ENCODE measurements at places on chromosomes 7 and 10.

DNA sequence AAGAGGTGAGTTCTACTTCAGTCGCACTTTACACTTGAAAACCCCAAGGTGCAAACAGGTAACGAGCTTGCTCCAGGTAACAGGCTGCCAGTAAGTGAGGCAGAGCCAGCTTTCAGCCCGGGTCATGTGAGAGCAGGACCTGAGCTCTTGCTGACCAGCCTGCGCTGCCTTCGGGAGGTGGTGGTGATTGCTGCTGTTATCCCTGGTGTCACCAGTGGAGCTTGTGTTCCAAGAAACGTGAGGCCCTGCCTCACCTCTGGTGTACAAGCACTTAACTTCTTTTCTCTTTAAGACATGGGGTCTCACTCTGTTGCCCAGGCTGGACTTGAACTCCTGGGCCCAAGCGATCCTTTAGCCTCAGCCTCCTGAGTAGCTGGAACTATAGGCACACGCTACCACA, 265.0 kb downstream of the CELF2 start:
- DNase-seq, result no peak

DNA sequence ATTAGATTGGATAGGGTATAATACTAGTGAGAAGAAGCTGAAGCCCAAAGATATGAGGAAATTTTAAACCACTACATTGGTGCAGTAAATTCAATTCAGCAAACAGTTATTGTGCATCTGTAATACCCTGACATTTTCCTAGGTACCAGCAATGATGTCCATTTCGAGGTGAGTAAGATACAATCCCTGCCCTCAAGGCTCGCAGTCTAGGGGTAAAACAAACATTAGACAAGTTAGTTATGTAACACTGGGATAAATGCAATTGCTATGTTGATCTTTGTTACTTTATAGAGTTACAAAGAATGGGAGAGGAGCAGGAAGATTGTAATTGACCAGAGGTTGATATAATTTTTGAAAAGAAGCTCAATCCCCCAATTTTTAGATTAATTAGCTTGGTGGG, 168.1 kb downstream of the PRKG1 start:
- no peak for DNase-seq

GRCh38 chr7:66169616-66170015, 35.5 kb upstream of the TPST1 start:
- DNase-seq, result no peak

DNA sequence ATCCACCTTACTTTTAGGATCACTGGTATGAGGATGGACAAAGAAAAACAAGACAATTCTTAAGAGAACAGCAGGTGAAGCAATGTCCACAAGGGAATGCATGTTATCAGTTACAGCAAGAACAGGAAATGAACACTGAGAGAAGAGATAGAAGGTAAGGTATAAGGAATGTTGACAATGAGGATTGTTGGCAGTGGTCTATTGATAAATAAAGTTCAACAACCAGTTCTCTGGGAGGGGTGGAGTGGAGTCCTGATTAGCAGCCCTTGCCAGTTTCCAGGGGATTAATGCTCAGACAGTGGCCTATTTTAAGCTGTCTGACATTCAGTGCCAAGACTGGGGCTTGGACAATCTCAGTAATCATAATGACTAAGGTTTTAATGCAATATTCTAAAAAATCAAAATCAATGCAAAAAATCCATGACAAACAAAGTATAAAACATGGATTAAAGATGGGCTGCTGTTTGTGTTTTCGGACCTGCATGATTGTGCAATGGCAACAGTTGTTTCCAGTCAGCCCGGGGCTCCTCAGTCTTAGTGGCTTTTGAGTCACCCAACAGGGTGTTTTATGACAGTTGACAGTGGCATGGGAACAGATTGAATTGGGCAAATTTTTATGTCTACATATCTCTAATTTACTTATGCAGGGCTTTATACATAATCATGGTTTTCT, 13.8 kb upstream of the AKR1B1 start:
- no peak for DNase-seq

- DNase-seq, result no peak
These were observed 315.3 kb upstream of the HGF start for GRCh38 chr7:82085116-82085515.

- DNase-seq, result no peak
These were observed 4.4 kb upstream of the TECPR1 start for GRCh38 chr7:98256431-98256830.

GRCh38 chr7:18541181-18541870, 45.8 kb downstream of the HDAC9 start:
- no peak for DNase-seq

DNA sequence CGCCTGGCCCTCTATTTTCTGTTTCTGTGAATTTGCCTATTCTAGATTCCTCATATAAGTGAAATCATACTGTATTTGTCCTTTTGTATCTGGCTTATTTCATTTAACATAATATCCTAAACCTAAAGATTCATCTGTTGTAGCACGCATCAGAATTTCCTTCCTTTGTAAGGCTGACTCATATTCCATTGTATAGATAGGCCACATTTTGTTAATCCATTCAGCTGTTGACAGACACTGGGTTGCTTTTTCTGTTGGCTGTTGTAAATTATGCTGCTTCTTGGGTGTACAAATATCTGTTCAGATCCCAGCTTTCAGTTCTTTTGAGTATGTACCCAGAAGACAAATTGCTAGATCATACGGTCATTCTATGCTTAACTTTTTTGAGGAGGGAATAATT, 28.8 kb upstream of the CUL1 start:
- DNase-seq, result no peak

DNA sequence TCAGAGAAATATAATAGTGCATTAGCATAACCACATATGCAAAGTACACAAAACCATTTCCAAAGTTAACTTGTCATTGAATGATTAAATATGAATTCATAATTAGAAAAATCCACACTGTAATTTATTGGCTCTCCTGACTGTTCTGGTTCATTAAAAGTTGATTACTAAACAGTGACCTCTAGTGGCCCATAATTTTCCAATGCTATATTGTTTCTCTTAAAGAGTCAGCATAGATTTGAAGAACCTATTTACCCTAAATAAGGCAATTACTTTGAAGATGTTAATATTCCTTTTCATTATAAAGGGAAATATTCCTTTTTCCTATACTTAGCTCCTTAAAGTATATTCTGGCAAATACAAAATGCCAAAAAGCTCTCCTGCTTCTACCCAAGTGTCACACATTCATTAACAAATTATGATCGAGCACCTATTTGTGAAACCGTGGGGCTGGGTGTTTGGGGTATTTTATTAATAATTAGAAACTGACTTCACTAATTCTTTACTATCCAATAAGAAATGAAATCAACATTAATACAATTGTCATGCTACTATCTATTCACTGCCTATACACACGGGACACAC, 86.2 kb downstream of the HIBADH start:
- no peak for DNase-seq

GRCh38 chr10:60006062-60006461, 99.7 kb upstream of the CCDC6 start:
- DNase-seq, result no peak

DNA sequence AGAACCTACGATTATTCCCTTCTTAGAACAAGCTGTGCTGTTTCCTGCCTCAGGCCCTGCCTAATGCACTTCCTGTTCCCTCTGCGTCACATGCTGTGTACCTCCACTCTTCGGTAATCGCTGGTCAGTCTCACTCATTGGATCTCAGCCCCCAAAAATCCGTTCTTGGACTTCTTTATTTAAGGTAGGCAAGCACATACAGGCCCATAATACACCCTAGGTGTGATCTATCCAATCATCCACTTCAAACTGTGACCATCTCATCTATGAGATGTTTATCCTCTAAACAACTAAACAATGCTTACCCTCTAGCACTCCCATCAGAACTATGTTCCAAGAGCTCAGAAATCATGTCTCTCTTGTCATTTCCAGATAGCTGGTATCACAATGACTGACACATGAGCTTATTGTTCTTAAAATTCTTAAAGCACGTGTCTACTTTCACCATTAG, 83.9 kb downstream of the CADPS2 start:
- no peak for DNase-seq

Measured in stimulated activated CD4-positive, alpha-beta T cell treated with anti-CD3 and anti-CD28 coated beads, Interleukin-4, amount 100 ng/mL, for 1 hour (primary cell).